ENCODE measurements at places on chromosomes 7 and 10.

GRCh38 chr7:34096198-34096651 lies 190.9 kb downstream of the BMPER start:
- no peak for DNase-seq

DNA sequence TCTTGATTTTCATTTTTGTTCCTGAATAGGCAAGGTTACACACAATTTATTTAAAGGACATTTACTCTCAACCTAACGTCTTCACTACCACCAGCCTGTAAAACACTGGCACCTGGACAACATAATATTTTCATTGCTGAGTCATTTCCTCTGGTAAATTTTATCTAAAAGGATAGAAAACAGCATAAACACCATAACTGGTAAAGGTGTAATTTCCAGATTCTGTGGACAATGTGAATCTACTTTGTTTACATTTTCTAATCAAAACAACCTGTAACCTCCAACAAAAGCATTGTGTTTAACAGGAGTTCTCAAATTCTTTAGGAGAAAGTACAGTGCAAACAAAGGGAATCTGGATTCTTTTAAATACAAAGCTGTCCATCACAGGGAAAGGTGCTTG lies 472.0 kb upstream of the AKR1E2 start:
- DNase-seq, result no peak

DNA sequence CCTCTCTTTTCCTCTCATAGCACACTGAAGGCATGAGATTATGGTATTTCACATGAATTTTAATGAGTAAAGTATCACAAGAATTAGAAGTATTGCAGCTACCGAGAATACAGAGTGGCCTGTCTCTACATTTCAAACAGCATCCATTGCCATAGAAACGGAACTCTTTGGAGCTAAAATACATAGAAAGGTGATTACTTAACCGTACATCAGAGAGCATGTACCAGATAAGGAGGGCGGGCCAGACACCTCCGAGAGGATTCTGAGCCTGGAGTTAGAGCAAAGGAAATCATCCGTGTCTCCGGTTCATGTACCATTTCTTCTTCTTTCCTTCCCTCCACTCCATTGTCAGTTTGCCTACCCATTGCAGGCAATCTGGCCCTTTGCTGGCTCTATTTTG lies 196.7 kb downstream of the KLF6 start:
- no peak for DNase-seq

DNA sequence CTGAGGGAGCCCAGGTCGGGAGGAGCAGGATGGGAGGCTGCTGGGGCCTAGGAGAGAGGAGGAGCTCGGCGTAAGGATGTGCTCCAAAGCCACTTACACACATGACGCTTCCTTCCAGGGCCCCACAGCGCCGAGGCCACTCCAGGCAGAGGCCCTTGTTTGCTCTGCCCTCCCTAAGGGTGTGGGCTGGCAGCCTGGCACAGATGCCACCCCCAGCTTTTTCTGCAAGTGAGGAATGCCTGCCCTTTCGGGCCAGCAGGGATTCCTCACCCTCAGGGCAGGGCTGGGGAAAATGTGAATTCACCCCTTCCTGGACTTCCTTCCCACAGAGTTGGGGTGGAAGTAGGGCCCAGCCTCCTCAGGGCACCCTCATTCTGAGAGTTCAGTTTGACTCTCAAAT lies 5.6 kb upstream of the AQP1 start:
- DNase-seq, result no peak

GRCh38 chr7:66083677-66084076 lies 8.1 kb downstream of the ASL start:
- no peak for DNase-seq

DNA sequence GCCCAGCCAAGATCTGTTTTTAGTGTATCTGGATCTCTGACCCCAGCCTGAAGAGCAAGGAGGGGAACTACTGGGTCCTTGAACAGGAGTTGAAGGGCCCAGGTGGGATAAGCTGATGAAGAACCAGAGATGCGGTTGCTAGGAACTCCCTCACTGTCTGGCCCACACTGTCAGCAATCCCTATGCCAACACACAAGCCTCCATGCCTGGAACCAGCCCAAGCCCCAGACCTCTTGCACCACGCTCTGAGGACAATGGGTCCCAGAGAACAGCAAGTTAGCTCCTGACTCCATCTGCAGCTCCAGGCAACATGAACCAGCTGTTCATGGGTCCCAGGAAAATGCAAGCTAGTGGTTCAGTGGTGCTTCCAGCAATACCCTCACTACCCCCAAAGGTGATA lies 2.4 kb downstream of the NAT16 start:
- no peak for DNase-seq

GRCh38 chr10:131578472-131578970 lies 267.0 kb upstream of the TCERG1L start:
- DNase-seq, result no peak

- DNase-seq, result no peak
Measured at GRCh38 chr7:133789974-133790373, 337.2 kb upstream of the LRGUK start.

DNA sequence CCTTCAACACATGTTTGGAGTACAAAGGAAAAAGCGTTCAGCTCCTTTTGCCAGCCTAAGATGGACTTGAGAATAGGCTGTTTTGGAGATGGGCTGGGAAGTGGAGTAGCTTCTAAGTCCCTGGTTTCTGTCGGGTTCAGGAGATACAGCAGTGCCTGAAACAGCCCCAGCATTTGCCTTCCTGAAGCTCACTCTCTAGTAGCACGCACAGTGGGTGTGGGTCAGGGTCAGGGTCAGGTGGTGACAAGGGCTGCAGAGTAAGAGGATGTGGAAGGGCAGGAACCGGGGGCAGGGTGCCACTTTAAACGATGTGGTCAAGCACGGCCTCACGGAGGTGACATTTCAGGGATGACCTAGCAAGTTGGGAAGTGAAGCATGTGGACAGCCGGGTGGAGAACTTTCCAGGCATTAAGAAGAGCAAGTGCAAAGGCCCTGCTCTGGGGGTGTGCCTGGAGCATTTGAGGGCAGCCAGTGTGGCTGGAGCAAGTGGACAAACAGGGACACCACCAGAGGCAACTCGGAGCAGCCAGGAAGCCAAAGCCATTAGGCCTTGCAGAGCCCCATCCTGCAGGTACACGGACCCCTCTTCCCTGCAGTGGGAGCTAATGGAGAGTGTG lies 382.2 kb upstream of the ZMIZ1 start:
- DNase-seq, result no peak

DNA sequence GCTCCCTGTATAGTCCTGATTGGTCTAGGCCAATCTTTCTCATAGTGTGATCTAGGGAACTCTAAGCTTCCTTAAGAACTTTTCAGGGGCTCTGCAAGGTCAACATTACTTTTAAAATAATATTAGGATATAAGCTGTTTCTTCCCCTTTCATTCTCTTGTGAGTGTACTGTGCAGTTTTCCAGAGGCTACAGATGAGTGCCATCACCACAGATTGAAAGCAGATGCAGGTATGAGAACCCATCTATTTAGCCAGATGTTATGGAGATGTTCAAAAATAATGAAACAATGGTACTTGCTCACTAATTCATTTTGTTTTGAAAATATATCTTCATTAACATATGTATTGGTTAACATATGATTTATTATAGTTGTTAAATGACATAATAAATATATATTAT lies 169.2 kb upstream of the SEMA3A start:
- no peak for DNase-seq

All from activated CD4-positive, alpha-beta T cell treated with anti-CD3 and anti-CD28 coated beads, Interleukin-2, amount 50 U/mL, for 4 hours (primary cell).